ENCODE measurements at places on chromosomes 1 and 21. TPM values are rescaled to one million over a fixed set of nuclear protein-coding genes. Genes with fewer than 3 reads are reported as not detected.

Gene MIS18A
- 1.1 TPM for total RNA-seq

DNA sequence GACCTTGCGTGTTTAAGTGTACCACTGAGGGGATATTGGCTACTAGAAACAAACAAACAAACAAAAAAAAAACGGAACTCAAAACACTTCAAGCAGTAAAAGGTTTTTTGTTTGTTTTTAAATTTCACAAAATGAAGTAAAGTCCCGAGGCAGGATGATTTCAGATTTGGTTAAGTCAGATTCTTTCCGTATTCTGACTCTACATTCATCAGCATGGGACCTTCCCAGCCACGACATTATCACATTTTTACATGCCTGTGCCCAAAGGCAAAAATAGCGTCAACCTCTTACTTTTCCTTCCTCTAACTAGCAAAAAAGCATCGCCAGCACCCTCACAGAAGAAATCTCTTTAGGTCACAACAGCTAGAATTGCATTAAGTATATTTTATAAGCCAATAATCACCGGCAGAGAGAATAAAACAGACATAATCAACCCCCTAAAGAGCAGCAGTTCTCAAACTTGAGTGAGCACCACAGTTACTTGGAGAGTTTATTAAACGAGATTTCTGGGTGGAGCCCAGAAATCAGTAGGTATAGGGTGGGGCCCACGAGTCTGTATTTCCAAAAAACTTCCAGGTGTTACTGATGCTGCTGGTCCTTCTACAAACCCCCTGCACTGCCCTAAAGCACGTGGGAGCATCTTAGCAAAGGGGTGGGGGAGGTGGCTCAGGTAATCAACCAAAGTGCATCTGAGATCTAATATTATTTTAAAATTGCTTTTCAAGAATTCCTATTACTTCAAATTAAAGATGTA lies 227.6 kb downstream of the RGS7 start:
- H3K4me1 ChIP-seq: no peaks in the 10 kb centered on the region
- no peak overlapping the region for H3K4me3 ChIP-seq
- DNase-seq: no peak
- H3K27ac ChIP-seq: no peak overlapping the region

Gene TMPRSS2
- 32.0 TPM for total RNA-seq

Gene IFNAR1
- 31.1 TPM for total RNA-seq

Gene PTP4A2
- 98.1 TPM for total RNA-seq

GRCh38 chr1:84301785-84302385 lies 377 bp downstream of the SAMD13 start:
- no peaks in the 10 kb centered on the region for H3K27me3 ChIP-seq
- no peak for DNase-seq
- no peak overlapping the region for H3K4me3 ChIP-seq
- H3K27ac ChIP-seq: no peak overlapping the region
